ENCODE measurements at places on chromosomes 7 and 10.

DNA sequence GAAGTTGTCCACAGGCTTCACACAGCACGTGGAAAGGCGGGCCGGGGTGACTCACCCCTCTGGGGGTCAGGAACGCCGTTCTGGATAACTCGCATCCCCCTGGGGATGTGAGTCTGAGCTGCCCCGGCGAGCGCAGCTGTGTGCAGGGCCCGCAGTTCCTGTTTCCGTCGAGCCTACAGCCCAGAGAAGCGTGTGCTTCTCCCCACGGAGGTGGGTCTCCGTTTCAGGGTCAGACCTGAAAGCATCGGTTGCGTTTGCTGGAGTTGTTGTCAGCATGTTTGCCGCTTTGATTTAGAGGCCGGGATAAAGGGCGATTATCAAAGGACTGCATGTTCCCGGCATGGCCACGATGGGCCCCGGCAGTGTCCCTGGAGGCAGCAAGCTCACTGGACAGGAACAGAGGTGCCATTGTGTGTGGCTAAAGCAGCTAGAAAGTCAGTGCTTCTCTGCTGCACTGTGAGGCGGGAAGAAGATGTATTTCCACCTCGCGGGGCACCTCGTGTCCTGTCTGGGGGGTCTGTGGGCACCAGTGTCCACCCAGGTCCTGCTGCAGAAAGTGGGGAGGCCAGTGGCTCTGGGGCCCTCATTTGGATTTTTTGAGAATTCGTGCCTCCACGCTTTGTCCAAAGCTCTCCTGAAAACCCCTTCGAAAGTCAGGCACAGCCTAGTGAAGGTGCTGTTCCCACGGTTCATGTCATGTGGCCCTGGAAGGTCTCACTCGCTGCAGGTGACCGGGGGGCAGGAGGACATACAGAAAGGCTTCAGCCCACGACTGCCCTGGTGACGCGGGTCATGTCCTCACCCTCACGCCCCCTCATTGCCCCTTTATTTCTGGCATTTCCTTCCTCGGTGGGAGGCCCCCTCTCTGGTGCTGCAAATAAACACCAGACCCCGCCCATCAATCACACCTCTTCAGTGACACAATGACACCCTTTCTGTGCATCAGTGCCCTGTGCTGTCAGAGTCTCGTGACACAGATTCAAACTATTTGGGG lies 27.4 kb upstream of the GDI2 start:
- DNase-seq = no peak

GRCh38 chr10:80613466-80614170 lies 75.9 kb downstream of the SH2D4B start:
- no peak for DNase-seq

DNA sequence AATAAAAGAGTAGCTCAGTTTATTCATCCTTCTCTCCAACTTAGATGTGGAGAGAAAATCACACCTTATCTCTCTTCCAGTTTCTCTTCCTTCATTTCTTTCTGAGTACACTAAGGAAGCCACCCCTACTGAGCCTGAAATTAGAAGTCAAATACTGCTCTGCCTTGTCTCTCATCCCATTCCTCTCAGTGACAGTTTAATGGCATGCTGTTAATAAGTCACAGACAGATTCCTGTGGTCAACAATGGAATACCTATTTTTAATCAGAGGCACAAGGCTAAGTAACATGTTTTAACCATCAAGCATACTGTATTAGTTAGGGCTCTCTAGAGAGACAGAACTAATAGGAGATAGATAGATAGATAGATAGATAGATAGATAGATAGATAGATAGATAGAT lies 253.2 kb downstream of the HTR7 start:
- no peak for DNase-seq

- no peak for DNase-seq
These were observed 35.8 kb downstream of the ELFN1 start for GRCh38 chr7:1705856-1706255.

DNA sequence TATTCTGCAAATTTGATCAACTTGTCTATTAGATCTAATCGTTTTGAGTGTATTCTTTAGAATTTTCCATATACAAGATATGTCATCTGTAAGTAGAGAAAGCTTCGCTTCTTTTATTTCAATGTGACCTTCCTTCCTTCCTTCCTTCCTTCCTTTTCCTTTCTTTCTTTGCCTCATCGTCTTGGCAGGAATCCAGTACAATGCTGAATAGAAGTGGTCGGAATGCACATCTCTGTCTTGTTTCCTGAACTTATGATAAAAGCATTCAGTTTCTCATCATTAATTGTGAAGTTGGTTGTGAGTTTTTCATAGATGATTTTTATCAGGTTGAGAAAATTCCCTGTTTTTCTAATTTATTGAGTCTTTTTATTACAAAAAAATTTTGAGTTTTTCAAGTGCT lies 300.7 kb upstream of the ZNF32 start:
- no peak for DNase-seq

- DNase-seq = peak; percentile 15
These were observed 30.6 kb downstream of the PALD1 start for GRCh38 chr10:70508912-70509756.

GRCh38 chr7:18655912-18656311 lies 160.4 kb downstream of the HDAC9 start:
- DNase-seq = no peak
